SJCRH30 (cell line): ENCODE measurements at places on chromosomes 4 and X. TPM values are rescaled to one million over a fixed set of nuclear protein-coding genes. Genes with fewer than 3 reads are reported as not detected.

SMPX gene
- 13.1 and 16.8 TPM in 2 replicates for total RNA-seq

BBS7 gene
- total RNA-seq = 19.8 and 22.3 TPM in 2 replicates

ASMT gene
- total RNA-seq = not detected in 2 replicates

SASH3 gene
- total RNA-seq = 0.05 TPM in 1 of 2 replicates, not detected in the other

CASP3 gene
- 37.9 and 44.0 TPM in 2 replicates for total RNA-seq

MAGEA4 gene
- total RNA-seq = not detected in 2 replicates

DNA sequence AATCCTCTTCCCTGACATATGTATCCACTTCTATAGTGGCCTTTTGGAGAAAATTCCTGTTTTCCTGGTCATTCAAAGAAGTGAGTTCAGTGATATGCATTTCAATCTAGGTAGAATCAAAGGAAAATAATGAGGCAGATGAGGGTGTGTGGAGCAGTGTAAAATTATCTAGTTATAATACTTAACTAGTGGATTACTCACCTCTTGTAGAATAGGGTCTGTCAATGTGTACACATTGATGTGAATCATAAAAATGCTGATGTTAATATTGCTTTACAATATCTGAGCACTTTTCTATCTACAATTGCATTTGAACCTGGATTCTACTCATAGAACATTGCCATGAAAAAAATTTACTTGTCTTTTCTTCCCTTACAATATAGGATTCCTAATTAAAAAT lies 293.5 kb downstream of the GBA3 start:
- no peak for DNase-seq

DNA sequence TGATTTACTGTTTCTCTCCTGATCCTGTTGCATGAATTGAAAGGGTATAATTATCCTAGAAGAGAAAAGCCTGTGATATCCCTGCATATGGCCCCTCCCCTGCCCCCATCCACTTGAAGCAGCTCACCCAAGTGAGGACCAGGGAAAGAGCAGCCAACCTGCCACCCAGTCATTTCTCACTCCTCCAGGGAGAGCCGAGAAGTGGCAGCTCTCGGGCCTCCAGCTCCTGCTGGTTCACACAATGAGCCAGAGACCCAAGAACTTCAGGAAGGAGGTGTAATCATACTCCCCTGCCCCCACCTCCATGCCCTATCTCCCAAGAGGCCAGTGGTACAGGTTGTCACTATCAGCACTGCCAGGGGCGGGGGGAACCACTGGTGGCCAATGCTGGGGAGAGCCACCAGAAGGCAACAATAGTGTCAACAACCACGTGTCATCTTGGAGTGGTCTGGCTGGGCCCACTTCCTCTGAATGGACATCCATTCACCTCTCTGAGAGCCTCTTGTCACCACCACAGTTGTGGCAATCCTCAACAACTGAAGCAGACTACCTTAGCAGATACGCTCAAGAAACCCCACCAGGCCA lies 42.9 kb downstream of the APOO start:
- DNase-seq = no peak

GRCh38 chr4:43325220-43325967 lies 432.9 kb downstream of the GRXCR1 start:
- no peak for DNase-seq

GRCh38 chr4:55078987-55079386 lies 46.4 kb downstream of the KDR start:
- no peak for DNase-seq

- DNase-seq = no peak
Observed at GRCh38 chrX:66872771-66873170, 233.9 kb upstream of the EDA2R start.

DNA sequence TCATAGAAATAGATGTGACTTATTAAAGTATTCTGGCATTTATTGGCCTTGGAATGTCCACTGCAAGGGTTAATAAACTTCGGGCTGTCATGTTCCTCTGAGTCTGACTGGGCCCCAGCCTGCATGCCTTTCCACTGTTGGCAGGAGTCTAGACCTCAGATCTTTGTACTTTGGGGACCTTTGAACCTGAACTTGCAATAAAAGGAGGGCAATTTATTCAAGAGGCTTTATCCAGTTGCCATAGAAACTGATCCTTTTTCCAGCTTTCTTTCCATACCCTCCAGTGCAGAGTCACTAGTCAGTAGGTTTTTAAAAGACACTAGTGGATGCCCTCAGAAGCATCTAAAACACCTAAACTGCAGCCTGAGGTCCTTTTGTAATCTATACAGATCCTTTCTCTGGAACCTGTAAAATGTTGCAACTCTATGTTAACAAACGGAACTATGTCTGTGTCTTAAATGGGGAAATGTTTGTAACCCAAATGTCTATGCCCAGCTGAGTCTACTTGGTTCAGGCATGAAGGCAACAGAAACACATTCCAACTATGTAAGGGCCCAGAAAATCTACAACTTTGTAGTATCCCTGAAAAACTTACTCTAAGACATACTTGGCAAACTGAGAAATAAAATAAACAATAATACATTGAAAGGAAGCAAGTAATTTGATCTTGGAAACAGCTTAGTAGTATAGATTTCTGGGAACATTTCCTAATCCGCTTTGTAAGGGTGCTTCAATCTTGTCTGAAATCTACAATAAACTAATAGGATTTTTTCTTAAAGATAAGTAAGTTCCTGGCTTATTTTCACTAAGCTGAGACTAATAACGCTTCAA lies 41.5 kb downstream of the SOWAHB start:
- peak; percentile 45 for DNase-seq

DNA sequence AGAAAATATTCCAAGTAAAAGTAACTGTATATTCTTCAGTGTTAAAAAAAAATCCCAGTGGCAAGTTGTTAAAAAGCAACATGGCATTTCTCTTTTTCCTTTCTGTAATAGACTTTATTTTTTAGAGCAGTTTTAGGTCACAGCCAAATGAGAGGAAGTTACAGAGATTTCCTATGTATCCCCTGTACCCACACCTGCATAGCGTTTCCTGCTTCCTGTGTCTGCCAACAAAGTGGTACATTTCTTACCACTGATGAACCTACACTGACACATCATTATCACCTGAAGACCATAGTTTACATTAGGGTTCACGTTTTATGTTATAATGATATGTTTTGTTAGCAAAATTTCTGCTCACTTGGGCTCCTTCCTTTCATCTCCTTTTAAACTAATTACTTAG lies 124.7 kb downstream of the GPAT3 start:
- no peak for DNase-seq

- peak; percentile 57 for DNase-seq
Observed at GRCh38 chr4:137359691-137360315, 172.5 kb downstream of the PCDH18 start.

DNA sequence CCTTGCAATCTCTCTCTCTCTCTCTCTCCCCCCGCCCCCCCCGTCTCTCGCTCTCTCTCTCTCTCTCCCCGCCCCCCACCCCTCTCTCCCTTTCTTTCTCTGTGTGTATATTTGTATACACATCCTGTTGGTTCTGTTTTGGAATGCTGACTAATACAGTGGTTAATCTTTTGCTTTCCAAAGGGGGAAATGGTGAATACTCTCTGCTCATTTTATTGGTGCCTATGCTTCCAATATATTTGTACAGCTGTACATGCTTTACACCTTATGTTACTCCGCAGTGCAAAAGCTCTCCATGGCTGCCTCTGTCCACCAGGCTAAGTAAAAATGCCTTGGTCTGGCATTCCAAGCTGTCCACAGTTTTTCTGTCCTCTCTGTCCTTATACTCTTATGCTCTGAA lies 158.8 kb downstream of the RBMX2 start:
- no peak for DNase-seq

DNA sequence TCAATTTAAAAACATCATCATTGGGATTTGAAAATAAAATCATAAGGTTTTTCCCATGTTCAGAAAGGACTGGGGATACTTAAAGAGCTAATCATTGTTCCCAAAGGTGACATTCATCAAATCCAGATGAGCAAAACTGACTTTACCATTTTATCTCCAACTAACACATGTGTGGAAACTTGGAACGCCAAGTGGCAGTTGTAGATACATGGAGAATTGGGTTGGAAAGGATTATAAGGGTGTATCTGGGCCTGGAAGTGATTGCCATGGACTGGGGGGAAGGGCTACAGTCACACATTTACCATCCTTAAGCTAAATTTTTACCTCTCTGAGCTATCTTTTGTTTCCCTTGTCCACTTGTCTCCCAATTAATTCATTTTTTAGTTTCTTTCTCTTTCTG lies 203.4 kb downstream of the SLC39A8 start:
- no peak for DNase-seq

DNA sequence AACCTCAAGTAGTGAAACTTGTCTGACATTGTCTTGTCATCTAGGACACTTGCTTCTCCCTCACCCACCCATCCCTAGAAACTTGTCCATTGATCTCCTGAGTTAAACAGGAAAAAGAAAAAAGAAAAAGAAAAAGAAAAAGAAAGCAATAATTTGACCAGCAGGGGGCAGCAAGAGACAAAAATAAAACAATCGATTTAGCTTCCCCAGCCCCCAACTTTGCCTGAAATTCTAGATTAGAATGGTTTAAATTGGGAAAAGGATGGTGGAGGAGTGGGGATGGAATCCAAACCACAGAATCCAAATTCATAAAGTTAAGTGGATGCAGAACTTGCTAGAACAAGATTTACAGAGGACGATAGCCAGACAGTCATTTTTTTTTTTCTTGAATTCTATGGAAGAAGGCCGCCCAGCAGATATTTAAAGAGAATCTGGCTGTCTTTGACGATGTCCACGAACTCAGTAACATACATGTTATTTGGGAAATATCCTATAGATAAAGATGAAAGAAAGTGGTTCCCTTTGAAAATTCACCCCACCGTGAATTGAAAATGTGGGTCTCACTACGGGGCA lies 282.9 kb downstream of the USP46 start:
- peak; percentile 87 for DNase-seq

GRCh38 chr4:116539744-116540143 lies 545.6 kb downstream of the TRAM1L1 start:
- DNase-seq = no peak

- DNase-seq = no peak
Observed at GRCh38 chr4:109046471-109047201, 255.8 kb downstream of the COL25A1 start.

- peak; percentile 81 for DNase-seq
Observed at GRCh38 chrX:21940356-21940829, at the start of gene SMS. Gene SMS (plus strand): TSS chrX:21940709. CDS start chrX:21940825, 116 bp downstream.

GRCh38 chr4:6609415-6610079 lies 30.9 kb upstream of the MRFAP1 start:
- no peak for DNase-seq

GRCh38 chrX:84909151-84909550 lies 94.5 kb upstream of the APOOL start:
- DNase-seq = no peak

DNA sequence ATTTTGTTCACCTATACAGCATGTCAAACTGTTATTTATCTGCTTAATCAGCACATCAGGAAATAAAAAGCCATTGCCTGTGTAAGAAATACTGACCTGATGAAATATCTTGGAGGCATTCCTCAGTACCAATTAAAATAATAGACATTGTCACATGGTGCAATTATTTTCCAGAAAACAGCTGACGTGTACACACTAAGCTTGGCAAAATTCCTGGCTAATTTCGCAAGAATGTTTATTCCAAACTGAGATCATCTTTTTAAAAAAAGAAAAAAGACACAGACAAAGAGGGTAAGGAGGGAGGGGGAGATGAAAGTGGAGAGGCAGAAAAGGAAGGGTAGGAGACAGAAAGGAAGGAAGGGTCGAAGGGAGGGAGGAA lies 61.9 kb upstream of the NFKB1 start:
- peak; percentile 15 for DNase-seq

DNA sequence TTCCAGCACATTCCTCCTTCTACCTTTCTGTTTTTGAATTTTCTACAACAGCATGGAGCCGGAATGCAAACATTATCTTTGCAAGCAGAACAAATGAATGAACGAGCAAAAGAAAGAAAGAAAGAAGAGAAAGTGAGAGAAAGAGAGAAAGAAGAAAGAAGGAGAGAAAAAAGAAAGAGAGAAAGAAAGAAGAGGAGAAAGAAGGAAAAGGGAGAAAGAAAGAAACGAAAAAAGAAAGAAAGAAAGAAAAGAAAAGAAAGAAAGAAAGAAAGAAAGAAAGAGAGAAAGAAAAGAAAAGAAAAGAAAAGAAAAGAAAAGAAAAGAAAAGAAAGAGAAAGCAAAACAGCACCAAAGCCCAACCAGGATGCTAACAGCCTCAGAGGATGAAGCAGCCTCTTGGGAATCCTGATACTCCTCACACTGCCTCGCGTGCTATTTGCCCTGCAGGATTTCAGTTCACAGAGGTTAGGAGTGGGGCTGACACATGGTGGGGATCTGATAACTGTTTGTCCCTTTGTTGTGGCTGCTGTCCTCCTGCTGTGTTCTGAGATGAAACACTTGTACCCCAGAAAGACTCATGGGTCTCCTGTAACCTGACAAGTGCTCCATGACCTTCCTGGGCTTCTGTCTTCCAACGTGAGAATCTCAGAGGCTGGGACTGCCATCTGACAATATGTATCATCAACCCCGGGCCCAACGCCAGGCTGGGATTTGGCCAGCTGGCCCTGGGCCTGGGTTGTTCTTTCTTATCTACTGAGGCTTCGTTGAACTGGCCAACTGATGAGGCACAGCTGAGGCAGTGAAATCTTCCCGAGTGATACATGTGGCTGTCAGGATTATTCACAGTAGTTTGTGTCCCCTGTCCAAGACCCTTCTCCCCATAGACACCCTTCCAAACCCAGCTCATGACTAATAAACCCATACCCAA lies 61.0 kb downstream of the SEPSECS start:
- DNase-seq = peak; percentile 91

GRCh38 chr4:147980586-147980985 lies 248.7 kb downstream of the ARHGAP10 start:
- DNase-seq = no peak

- DNase-seq = no peak
Observed at GRCh38 chr4:24044610-24045589, 155.1 kb upstream of the PPARGC1A start.

- DNase-seq = no peak
Observed at GRCh38 chr4:51932261-51932660, 87.9 kb downstream of the LRRC66 start.

- DNase-seq = no peak
Observed at GRCh38 chrX:150635952-150636351, 57.2 kb upstream of the MTMR1 start.

DNA sequence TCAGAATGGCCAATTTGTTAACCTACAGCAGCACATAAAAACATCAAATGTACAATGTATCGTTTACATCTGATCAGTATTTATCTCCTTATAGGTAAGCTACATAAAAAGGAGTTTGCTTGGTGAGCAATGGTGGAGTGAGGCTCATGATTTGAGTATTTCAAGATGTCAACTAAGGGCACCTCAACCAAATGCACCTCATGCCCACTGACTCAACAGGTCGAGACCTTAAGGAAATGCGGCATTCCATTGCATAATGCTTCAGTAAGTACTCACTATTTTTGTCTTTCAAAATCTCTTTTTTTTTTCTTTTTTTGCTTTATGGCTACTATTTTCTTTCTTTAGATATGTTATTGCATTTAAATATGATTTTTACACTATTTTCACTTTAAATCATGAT lies 181.0 kb upstream of the TLL1 start:
- no peak for DNase-seq
